H1 (cell line): ENCODE measurements at places on chromosomes 12 and 14.

- DNase-seq: no peak
Measured at GRCh38 chr14:100770605-100771120, 44.0 kb downstream of the DLK1 start.

DNA sequence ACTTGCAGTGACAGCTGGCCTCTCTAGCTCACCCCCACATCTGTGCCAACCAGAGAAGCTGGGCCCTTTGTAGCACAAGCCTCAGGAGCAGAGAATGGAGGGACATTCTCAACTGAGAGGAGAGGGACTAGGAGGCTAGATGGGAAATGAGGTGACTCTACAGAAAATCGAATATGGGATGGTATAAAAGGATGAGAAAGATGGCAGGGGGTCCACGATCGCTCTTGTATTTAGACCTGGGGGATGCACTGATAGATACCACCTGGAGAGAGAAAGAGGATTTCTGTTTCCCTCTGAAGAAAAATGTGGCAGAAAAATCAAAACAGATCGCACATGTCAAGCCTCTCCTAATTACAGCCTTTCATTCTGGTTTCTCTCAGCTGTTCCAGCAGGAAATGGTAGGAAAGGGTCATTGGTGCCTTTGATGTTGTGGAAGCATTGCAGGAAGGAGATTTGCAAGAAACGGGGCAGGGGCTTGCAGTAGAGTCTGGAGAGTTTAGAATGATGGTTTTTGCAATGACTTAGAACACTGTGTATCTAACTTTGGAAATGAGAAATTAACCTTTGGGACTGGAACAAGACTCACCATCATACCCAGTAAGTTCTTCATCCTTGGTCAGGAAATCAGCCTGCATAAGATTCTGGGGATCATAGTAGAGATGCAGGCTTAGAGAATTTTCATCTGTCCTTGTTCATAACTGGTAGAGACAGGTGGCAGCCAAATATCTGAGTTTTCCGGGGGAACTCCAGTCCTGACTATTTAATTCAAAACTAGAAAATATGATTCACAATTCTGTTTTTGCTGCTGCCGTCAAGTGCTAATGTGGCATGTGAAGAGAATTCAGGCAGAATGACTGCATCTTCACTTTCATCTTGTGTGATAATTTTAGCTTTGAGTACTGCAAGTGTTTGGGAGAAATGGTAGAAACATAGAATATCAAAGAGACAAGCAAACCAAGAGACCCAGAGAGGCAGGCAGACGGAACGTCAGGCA is 98.8 kb downstream of the DAD1 start:
- DNase-seq: no peak

- DNase-seq: no peak
Measured at GRCh38 chr12:17595111-17595510, 494.9 kb downstream of the RERGL start.

GRCh38 chr14:22460461-22461195 is 128.4 kb downstream of the DAD1 start:
- no peak for DNase-seq

- DNase-seq: no peak
Measured at GRCh38 chr12:79326222-79326621, 364.5 kb downstream of the PAWR start.

- no peak for DNase-seq
Measured at GRCh38 chr12:14693116-14693515, 3.3 kb downstream of the GUCY2C start.

GRCh38 chr14:80213602-80214001 is 2.3 kb upstream of the DIO2 start:
- DNase-seq: peak; percentile 25

GRCh38 chr12:4975574-4975973 is 65.9 kb downstream of the KCNA1 start:
- no peak for DNase-seq

GRCh38 chr14:90308561-90308960 is 23.2 kb downstream of the NRDE2 start:
- DNase-seq: no peak
